ENCODE measurements at places on chromosomes 7 and 10.

DNA sequence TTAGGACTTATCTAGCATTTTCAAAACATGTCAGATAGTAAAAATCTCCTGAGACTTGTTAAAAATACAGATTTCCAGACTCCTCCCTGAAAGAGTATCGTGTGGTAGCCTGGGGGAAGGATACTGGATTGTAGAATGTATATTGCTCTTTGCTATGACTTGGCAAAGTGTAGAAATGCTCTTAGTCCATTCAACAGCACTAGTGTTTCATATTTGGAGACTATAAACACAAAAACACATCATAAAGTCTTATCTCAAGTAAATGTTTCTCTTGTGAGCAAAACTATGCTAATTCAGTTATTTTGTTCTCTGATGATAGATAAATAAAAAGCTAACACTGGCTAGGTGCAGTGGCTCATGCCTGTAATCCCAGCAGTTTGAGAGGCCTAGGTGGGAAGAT is 137.5 kb upstream of the PRPS1L1 start:
- DNase-seq, result no peak

DNA sequence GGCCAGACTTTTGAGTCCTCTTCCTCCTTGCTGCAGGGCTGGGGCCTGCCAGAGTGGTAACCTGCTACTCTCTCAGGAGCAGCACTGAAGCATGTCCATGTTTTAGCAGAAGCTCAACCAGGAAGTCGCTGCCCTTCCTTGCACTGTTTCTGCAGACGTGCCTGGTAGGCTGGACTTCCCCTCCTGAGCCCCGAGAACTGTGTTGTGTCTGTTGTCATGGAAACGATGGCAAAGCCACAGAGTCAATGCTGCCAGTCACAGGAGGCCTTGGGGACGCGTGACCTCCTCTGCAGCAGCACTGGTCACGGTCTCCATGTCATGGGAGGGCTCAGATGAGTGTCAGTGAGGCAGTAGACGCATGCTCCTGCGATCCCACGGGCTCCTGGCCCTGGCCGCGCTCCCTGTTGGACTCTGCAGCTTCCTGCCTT is 145.5 kb downstream of the FANK1 start:
- no peak for DNase-seq

DNA sequence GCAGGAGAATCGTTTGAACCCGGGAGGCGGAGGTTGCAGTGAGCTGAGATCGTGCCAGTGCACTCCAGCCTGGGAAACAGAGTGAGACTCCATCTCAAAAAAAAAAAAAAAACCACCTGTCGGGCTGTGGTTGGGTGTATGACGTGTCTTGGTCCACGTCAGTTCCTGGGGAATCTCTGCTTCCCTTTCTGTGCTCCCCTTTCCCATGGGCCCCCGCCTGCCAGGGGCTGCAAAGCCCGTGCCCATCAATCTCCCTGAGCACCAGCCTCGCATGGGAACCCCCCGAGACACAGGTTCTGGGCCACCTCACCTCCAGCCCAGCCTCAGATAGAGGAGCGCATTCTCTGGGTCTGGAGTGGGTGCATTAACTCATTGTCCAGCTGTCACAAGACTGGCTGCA is 2.3 kb upstream of the SH2B2 start:
- DNase-seq, result no peak

- DNase-seq, result no peak
Observed at GRCh38 chr7:3200504-3200903, 100.5 kb upstream of the SDK1 start.

DNA sequence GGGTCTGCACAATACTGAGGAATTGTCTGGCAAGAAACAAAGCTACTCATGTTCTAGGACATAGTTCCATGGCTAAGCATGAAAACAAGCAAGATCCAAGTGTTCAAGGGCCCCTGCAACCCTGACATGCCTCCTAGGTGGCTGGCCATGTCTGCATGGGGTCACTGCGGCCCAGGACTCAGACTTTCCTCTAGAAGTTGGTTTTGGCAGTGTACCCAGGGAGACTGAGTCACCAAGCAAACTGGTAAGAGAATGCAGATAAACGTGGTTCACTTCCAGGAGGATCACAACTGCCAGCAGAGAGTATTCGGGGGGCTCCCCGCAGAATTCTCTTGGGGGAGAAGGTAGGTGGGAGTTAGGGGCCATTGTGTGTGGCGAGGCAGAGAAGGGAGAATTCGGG is 7.4 kb upstream of the PFKFB3 start:
- DNase-seq, result no peak

DNA sequence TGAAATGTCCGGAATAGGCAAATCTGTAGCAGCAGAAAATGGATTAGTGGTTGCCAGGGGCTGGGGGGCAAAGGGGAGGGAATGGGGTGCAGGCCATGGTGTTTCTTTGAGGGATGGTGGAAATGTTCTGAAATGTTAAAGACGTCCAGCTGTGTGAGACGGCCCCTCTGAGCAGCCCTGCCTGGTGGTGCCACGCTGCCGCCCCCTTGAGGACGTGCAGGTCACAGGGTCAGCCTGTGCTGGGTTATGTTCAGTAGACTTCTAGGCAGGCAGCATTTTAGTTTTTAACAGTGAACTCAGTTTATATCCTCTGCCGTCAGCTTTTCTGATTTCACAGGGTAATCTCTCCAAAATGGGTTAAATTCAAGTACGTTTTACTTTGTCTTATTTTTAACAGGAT is 9.4 kb downstream of the NUB1 start:
- no peak for DNase-seq

DNA sequence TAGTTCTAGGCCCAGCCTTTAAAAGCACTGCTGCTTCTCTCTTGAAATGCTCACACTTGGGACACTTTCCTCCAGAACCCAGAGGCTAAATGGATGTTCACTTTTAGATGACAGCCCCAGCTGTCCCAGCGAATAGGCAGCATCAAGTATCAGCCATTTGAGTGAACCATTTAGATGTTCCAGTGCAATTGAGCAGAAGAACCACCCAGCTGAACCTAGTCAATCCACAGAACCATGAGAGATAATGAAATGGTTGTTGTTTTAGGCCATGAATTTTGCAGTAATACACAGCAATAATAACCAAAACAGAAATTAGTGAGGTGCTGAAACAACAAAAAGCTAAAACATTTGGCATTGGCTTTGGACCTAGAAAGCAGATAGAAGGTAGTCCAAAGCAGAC is 273.9 kb downstream of the ETV1 start:
- no peak for DNase-seq

- peak; percentile 22 for DNase-seq
Observed at GRCh38 chr10:15585303-15585715, 134.4 kb downstream of the ITGA8 start.

- DNase-seq, result no peak
Observed at GRCh38 chr10:69335063-69335587, 56.8 kb downstream of the HK1 start.

GRCh38 chr10:71580415-71580814 is 139.2 kb downstream of the C10orf105 start:
- DNase-seq, result no peak

DNA sequence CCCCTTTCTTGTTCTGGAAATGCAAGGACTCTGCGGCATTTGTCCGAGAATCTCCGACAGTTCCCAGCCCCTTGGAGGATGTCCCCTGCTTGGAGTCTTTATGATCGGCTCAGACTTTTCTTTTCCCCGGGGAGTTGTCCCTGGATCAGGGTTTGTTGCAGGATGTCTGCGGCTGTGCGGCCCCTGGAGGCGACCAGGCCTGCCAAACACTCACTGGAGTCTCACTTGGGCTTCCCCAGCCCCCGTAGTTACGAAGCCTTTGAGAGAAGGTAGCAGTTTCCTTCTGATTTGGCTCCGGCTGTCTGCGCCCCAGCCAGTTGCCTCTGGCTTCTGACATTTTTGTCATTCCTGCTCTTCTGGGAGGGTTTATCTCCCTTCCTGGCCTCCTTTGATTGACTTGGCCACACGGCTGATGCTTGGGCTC is 16.1 kb downstream of the COL26A1 start:
- peak; percentile 39 for DNase-seq

- no peak for DNase-seq
Observed at GRCh38 chr10:62343000-62343399, 31.2 kb upstream of the ZNF365 start.

DNA sequence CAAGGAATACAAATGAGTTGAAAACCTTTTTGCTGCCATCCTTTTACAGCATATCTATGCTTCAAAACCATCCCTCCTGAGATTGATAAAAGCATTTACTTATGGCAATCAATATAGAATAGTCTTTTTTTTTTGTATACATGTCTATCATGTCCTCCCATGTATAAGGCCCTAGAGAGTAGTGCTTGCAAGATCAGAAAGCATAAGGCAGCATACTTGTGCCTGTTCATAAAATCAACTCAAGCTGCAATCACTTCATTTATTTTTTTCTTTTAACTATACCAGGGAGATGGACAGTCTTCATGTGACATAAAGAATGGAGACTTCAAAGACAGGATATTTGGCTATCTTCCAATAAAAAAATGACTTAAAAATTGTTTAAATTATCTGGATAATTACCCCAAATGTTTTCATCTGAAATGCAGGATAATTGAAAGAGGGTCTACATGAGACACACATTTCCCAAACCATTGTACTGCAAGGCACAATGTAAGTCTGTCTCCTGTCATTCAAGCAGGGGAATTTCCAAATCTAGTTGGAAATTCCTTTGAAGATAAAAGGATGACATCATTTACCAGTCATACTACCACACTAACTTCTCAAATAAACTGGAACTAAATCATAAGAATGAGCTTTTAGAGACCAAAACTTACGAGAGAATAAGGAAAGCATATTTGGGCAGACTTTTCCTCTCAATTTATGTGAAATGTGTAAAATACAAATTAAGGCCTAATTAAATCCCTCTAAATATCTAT is 22.5 kb downstream of the LRRN3 start:
- no peak for DNase-seq

- DNase-seq, result no peak
Observed at GRCh38 chr7:98802781-98803110, 67.1 kb downstream of the TMEM130 start.

GRCh38 chr7:30714129-30714528 is 31.9 kb upstream of the CRHR2 start:
- no peak for DNase-seq

GRCh38 chr10:12195281-12195602 is 449 bp downstream of the NUDT5 start:
- DNase-seq, result no peak

All from D721Med (cell line).